ENCODE measurements at places on chromosomes 16 and 17. TPM values are rescaled to one million over a fixed set of nuclear protein-coding genes. Genes with fewer than 3 reads are reported as not detected.

DNA sequence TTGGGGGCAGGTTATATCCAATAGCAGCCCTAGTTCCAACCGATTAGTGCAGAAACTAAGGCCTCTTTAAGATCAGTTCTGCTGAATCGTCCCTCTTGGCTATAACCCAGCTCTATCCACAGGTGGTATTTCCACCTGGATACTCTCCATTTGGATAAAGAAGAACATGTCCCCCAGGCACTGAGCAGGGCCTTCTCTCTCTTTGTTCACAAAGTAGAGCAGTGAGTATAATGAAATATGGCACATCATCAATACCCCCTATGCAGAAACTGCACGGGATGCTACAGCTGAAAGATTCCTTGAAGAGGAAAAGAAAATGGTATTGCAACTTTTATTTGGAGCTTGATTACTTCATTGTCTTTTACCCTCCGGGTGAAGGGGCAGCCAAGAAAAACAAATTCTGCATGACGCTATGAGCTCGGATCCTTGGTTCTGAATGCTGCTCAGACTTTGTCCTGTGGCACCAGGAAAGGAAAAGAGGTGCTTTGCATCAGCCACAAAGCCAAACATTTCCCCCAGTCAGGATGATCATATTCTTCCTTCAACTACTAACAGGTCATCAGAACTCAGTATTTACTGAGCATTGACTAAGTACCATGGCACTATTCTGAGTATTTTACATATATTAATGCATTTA, 399.7 kb downstream of the NPIPA8 start:
- no peaks in the 10 kb centered on the region for H3K36me3 ChIP-seq
- H3K27ac ChIP-seq = no peak overlapping the region
- no peaks in the 10 kb centered on the region for H3K27me3 ChIP-seq
- no peak for DNase-seq
- no peak overlapping the region for H3K4me3 ChIP-seq

- H3K4me1 ChIP-seq = no peaks in the 10 kb centered on the region
Measured at GRCh38 chr17:74223901-74224300, 10.5 kb downstream of the TTYH2 start.

DNA sequence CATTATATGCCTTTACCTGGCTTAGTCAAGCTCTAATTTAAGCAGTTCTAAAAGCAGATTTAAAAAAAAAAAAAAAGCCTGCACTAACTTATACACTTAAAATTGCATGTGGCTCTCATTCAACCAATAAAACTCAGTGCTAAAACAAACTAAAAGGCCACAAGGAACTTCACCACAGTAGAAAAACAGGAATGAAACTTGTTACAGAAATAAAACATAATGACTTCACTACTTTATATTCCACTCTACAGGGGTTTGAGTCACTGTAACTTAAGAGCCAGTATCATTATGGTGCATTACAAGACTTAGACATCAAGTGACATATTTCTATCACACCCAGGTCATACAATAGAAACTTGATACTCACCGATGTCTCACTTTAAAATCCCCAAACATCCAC, 11.1 kb downstream of the CA10 start:
- no peak overlapping the region for H3K4me3 ChIP-seq
- no peaks in the 10 kb centered on the region for H3K27me3 ChIP-seq
- no peak overlapping the region for H3K27ac ChIP-seq

GRCh38 chr17:45584092-45585036, 93.8 kb upstream of the PLEKHM1 start:
- H3K4me3 ChIP-seq = peak overlapping the region; percentile 67
- H3K27ac ChIP-seq = peak overlapping the region; percentile 95
- no peak for DNase-seq
- peaks cover 8% of the 10 kb centered on the region for H3K4me1 ChIP-seq
- no peaks in the 10 kb centered on the region for H3K36me3 ChIP-seq
- H3K27me3 ChIP-seq = no peaks in the 10 kb centered on the region

GRCh38 chr17:78196716-78197115, 9.6 kb downstream of the AFMID start:
- no peak overlapping the region for H3K27ac ChIP-seq
- peaks cover 6% of the 10 kb centered on the region for H3K4me1 ChIP-seq
- DNase-seq = no peak

- no peaks in the 10 kb centered on the region for H3K27me3 ChIP-seq
- H3K36me3 ChIP-seq = no peaks in the 10 kb centered on the region
- H3K27ac ChIP-seq = no peak overlapping the region
Measured at GRCh38 chr16:4200000-4200780, 41.7 kb downstream of the SRL start.

DNA sequence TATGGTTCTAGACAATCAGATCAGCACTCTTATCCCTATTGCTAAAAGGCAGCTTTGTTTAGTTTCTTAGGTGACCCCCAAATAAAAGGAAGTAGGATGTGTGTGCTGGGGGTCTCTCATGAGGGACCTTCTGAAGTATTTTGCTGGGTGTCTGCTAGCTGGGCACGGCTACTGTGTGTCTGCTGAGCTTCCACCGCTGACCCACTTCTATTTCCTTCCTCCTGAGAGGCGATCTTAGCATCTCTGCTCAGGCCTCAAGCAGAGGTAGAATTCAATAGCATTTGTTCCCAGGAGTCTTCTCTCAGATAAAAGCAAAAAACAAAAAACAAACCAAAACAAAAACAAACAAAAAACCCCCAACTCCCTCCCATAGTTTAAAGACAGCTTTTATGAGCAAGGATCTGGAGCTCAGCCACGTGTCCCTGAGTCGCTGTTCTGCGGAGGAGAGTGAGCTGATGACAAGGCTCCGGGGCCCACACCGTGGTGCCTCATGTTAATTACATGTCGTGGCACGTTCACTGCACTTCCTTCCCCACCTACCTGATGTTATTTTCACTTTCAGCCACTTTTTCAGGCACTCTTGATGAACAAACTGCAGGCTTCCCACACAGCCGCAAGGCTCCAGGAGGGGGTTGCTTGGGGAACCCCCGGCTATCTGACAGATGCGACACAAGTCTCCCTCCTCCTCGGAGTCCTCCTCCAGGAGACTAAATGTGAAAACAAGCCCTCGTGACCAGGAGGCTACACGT, 83.5 kb downstream of the MARCHF10 start:
- H3K36me3 ChIP-seq = no peaks in the 10 kb centered on the region
- no peak for DNase-seq
- no peak overlapping the region for H3K4me3 ChIP-seq
- H3K27me3 ChIP-seq = no peaks in the 10 kb centered on the region

GRCh38 chr17:61443475-61443882, 8.7 kb upstream of the TBX4 start:
- DNase-seq = no peak
- 0 out of 2 replicates have a peak, but pooled peaks cover 3% of the 10 kb centered on the region for H3K4me1 ChIP-seq
- H3K27ac ChIP-seq = no peak overlapping the region
- H3K27me3 ChIP-seq = peaks cover 4% of the 10 kb centered on the region
- H3K36me3 ChIP-seq = no peaks in the 10 kb centered on the region

- no peak overlapping the region for H3K4me3 ChIP-seq
- DNase-seq = no peak
- no peaks in the 10 kb centered on the region for H3K36me3 ChIP-seq
- H3K27ac ChIP-seq = no peak overlapping the region
- no peaks in the 10 kb centered on the region for H3K27me3 ChIP-seq
- no peaks in the 10 kb centered on the region for H3K4me1 ChIP-seq
Measured at GRCh38 chr16:12366313-12366712, 389.8 kb downstream of the SNX29 start.

- no peak overlapping the region for H3K4me3 ChIP-seq
- no peak overlapping the region for H3K27ac ChIP-seq
- H3K4me1 ChIP-seq = peaks cover 9% of the 10 kb centered on the region
- no peak for DNase-seq
- no peaks in the 10 kb centered on the region for H3K36me3 ChIP-seq
Measured at GRCh38 chr17:45384047-45384788, 48.5 kb downstream of the ARHGAP27 start.

GRCh38 chr16:19810817-19811731, 73.6 kb downstream of the GPRC5B start:
- DNase-seq = no peak
- H3K36me3 ChIP-seq = no peaks in the 10 kb centered on the region
- no peak overlapping the region for H3K4me3 ChIP-seq
- no peaks in the 10 kb centered on the region for H3K4me1 ChIP-seq

DNA sequence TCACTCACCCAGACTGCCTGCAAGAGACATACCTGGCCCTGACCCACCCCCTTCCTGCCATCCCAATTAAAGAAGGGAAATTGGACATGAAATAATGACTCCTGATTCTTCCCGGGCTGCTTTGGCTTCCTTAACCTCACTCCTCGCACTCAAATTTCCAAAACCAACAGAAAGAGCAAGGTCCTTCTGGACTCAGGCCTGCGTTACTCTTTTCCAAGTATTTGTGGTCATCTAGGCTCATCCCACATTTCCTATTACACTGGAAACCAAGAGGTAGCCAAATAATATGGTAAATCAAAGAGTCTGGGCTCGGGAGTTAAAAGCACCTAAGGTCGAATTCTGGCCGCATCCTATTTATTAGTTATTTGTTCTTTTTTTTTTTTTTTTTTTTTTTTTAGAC, 359.3 kb downstream of the NPIPA8 start:
- no peaks in the 10 kb centered on the region for H3K27me3 ChIP-seq
- no peak overlapping the region for H3K27ac ChIP-seq
- H3K4me3 ChIP-seq = no peak overlapping the region
- H3K36me3 ChIP-seq = no peaks in the 10 kb centered on the region
- no peaks in the 10 kb centered on the region for H3K4me1 ChIP-seq

The MEOX1 gene
- polyA plus RNA-seq = 0.03 TPM

The FKBP10 gene
- 283 TPM for polyA plus RNA-seq

Measured in H1 (cell line).